Stimulated activated CD4-positive, alpha-beta T cell treated with anti-CD3 and anti-CD28 coated beads, Interleukin-2, amount 100 ng/mL, for 24 hours (primary cell): ENCODE measurements at places on chromosomes 7 and 10.
A peak's percentile ranks its signal among the peaks of the same experiment; 100 is the strongest.

DNA sequence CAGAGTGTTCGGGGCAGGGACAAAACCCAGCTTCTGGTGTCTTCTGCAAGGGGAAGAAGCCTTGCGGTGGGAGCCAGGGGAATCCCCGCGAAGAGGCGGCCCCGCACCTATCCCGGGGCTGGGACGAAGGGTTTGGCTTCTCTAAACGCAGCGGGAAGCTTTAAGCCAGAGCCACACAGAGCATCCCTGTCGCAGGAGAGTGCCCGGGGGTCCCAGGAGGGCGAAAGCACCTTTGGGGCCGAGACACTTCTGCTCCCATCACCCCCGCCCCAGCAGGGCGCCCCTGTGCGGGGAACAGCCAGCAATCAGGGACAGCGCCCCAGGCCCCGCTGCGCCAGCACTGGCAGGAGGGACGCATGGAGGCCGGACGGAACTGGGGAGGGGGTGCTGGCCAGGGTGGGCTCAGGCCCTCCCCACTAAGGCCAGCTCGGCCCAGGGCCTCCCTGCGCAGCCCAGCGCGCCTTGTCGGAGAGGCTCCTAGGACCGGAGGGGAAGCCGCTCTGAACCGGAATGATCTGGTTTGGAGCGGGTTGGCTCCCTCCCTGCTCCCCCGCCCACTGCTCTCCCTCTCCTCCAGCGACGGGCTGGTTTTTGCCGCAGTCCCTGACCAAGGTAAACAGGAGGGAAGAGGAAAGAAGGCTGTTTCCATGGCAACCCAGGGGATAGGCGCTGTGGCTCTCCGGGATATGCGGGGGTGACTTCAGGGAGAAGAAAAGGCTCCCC, 63.9 kb downstream of the TMEM209 start:
- peak; percentile 55 for DNase-seq

DNA sequence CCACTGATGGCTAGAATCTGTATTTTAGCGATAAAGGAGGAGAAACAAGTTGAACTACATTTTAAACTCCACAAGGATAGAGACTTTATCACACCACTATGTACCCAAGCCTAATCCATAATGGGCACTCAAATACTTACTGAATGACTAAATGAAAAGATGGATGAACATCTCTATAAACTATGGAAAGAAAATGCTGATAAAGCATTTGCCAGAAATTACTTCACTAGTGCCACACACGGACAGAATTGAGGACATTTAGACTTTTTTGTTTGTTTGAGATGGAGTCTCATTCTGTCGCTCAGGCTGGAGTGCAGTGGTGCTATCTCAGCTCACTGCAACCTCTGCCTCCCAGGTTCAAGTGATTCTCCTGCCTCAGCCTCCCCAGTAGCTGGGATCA, 1.7 kb upstream of the NSUN6 start:
- no peak for DNase-seq

DNA sequence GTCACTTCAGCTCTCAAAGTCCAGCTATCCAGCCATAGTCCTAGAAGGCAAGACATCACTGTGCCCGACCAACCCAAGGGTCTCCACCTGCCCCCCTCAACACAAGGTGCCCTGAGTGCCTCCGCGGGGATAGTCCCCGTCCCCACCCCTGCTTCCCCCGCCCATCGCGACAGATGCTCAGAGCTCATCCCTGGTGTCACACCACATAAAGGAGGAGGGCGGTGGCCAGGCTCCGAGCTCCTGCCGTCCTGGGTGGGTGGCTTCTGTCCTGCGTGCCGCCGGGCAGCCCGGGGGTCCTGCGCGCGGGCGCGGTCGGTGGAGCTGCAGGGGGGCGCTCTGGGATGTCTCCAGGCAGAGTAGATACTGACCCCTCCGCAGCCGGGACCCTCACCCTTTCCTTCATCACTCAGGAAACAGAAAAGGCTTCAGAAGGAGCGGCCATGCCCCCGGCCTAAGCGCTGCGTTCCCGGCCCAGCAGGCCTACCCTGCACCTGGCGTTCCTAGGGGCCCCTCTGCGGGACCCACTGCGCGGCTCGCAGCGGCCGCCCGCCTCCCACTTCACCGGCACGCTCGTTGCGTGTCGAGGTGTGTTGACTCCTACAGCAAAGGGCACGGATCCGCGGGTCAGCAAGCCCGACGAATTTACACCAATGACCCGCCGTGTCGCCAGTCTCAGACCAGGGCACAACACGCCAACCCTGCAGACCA, 53.4 kb downstream of the ALOX5 start:
- DNase-seq, result no peak

DNA sequence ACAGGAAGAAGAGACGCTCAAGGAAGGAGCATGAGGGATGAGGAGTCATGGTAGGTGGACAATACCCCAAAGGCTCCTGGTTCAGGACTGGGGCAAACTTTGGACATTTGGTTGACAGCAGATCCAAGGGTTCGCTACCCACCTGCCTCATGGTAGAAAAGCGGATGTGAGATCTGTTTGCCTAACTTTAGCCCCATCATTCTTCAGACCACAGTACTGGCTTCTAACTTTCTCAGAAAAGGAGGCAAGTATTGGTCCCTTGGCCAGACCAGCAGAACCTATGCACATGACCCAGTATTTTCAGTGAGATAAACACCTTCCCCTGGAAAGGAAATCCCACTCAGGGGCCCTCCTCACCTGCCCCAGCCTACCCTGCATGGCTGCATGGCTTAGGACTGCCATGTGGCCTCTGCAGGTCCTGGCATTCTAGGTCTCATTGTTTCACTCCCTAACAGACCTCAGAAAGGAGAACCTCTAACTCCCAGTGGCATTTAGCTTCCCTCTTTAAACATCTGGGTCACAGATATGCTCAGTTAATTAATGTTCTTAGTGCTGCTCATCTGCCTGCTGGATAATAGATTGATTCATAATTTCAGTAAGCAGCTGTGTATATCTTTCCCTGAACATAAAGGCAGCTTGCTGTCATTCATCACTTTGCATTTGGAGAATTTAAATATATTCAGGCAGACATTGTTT, 574.1 kb downstream of the GALNT17 start:
- DNase-seq, result no peak
